Stimulated activated CD4-positive, alpha-beta T cell treated with anti-CD3 and anti-CD28 coated beads, Interleukin-1b, Interleukin-23, amount 100 ng/mL, for 48 hours (primary cell): ENCODE measurements at places on chromosomes 11 and 22.

GRCh38 chr11:119935349-119935925, 202.5 kb downstream of the TRIM29 start:
- no peak for DNase-seq

- no peak for DNase-seq
These were observed 643.9 kb downstream of the TBC1D22A start for GRCh38 chr22:47406180-47406834.

- DNase-seq, result no peak
These were observed 1.5 kb upstream of the PHRF1 start for GRCh38 chr11:574632-575312.

GRCh38 chr22:30038219-30038618, 42.0 kb upstream of the HORMAD2 start:
- no peak for DNase-seq

- DNase-seq, result no peak
These were observed 2.0 kb upstream of the PRDM11 start for GRCh38 chr11:45144126-45145082.

DNA sequence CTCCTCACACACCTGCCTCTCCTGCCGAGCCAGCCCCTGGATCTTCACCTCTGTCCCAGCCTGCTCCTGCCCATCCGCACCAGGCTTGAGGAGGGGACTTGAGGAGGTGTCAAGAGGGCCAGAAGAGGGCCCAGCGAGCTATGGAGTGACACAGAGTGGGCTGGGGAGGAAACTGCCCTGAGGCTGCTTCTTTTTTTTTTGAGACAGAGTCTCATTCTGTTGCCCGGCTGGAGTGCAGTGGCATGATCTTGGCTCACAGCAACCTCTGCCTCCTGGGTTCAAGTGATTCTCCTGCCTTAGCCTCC, 21.9 kb upstream of the CDON start:
- DNase-seq, result no peak

DNA sequence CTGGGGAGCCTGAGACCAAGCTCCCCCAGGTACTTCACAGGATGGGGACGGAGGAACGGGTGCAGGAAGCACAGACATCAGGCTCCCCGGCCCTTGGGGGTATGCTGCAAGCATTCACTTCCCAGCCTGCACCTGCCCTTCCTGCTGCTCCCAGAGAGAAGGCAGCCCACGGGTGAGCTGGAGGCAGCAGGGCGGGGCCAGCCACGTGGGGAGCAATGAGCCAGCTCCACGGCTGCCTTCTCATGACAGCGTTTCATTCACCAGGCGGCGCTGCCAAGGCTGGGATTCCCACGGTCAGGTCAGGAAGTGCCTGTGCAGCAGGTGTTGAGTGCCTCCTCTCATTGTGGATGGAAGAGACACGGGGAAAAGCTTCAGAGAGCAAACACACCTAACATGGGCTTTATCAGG, 14.5 kb upstream of the PHLDA2 start:
- DNase-seq, result no peak

GRCh38 chr11:57251491-57252104, 14.5 kb upstream of the APLNR start:
- DNase-seq, result no peak

DNA sequence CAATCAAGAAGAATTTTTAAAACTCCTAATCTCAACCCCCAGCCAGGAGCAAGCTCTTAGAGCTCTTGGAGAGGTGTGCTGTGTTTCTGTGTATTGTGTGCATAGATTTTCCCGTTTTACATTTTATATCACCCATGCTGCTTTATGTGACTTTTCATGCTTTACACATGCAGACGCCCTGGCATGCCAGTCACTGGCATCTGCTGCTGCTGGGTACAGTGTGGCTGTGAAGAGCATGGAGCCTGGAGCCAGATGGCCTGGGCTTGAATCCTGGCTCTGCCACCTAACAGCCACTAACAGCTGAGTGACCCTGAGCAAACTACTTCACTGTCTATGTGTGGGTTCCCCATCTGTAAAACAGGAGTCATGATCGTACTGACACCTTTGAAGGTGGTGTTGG, 23.1 kb downstream of the POLR3H start:
- no peak for DNase-seq

DNA sequence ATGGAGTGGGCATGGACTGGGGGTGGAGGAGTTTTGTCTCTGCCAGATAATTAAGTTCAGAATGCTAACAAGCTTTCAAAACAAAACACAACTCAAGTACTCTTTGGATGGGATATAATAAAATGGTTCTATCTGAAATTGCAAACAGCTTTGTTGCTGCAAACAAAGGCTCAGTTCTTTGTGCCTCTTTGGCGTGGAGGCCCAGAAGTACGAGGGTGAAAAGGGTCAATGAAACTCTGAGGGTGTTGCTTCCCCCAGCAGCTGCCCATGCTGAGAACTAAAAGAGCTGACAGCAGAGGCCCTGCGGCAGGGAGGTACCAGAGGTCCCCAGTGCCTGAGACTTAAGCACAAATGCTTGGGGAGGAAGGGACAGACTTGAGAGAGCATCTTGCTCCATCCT, 26.5 kb upstream of the IGSF22 start:
- DNase-seq, result no peak
